ENCODE measurements at places on chromosomes 13 and 19.
A peak's percentile ranks its signal among the peaks of the same experiment; 100 is the strongest.

DNA sequence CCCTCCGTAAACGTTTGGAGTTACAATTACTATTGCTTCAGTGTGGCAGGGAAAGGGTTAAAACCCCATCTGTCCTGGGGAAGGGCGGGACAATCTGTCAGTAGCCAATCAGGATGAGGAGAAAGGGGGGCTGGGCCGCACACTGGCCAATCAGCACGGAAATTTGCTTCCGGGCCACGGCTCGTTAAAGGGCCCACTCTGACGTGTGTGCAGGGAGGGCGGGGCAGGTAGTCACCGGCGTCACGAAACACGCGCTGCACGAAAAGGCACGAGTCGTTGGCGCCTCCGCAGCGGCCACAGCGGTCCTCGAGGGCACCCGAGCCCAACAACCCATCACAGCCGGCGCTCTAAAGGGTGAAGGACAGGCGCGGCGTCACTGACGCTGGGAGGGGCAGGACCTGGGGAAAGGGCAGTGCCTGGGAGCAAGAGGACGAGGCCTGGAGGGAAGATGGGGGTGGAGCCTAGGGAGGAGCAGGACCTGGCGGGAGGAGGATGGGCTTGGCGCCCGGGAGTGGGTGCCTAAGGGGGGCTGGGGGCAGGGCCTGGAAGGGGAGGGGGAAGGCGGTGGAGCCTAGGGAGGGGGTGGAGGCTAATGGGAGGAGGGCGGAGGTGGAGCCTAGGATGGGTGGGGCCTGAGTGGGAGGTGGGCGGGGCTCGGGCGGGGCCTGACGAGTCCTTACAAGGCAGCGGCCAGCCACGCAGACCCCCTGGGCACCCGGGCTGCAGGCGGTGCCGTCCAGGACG, 4.9 kb downstream of the ADAMTSL5 start:
- peak; percentile 100 for DNase-seq

DNA sequence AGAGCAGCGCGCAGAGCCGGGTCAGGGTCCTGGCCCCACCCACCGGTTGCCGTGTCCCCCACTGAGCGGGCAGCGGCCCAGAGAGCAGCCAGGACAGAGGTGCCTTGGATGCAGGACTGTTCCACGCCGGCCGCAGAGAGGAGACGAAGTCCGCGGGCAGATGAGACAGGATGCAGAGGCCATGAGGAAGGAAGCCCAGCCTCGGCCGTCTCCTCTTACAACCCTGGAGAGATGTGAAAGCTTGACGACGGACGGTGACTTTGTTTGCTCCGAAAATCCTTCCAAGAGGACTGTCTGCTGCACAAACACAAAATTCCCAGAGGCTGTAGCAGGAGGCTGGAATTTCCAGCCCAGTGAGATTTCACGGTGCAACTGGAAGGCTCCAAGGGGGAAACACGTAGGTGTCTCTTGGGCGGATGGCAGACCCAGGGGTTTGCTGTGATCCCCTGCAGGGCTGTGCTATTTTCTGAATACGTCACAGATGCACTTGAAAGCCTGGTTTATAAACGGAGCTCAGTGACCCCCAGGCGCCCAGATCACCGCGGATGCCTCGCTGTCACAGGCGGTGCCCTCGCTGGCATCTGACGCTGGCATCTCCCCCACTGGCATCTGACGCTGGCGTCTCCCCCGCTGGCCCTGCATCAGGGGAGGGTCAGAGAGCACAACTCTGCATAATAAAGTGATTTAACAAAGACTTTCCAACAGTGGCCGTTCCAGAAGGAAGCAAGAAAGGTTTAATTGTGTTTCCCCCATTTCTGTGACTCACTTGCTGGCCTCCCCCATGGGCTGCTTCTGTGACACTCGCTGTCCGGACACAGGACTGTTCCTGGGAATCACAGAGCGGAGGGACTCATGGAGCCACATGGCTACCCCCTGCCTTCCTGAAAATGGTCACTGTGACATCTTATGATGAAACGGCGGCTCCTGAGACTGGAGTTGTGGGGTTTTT, 62.0 kb upstream of the C13orf46 start:
- DNase-seq: no peak

DNA sequence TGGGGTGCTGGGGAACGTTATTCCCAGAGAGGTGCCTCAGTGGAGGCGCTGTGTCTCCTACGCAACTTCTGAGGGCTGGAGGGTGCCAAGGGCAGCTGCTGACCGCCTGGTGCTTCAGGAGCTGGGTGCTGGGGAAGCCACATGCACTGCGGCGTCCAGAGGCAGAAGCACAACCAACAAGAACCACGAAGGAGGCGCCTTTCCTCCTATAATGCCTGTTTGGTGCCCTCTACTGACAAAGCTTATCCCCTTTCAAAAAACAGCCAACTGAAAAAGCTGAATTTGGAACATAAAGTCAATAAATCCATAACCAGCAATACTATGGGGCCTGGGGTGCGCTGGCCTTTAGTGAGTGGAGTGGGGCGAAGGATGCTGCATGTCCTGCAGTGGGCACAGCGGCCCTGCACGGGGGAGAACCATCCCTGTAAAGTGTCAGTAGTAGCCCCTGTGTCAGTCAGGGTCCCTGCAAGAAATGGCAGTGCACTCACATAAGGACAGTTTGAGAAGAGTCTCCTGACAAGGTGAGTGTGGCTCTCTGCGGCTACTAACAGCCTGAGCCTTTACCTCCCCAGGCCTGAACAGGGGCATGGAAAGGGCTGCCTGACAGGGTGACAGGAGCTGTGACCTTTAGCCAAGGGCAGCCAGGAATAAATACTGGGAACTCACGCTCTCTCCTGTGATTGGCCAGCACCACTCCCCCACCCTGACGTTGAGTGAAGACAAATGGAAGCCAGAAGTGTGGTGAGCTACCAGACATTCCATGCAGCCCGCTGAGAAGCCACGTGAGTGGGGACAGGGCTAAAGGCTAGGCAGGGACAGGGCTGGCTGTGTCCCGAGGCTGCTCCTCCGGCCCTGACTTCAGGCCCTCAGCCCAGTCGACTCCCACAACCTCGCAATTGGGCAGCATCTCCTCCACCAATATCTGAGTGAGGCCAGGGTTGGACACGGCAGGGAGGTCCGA, 4.5 kb upstream of the B3GNT8 start:
- DNase-seq: peak; percentile 56

DNA sequence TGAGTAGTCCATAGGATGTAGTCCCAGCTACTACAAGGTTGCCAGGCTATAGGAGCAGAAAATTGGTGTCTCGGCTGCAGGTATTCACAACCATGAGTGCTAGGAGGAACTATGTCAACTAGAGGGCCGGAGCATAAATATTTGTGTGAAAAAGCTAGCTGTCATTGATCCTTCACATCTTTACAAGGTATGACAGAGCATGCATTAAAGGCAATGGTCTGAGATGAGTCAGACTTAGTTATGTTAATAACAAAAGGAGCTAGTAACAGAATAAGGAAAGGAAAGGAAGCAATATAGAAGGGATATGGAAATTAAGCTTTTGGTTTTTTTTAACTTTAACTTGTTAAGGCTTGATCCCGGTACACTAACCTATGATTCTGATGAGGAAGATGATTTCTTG, 40.9 kb upstream of the PSG9 start:
- no peak for DNase-seq

DNA sequence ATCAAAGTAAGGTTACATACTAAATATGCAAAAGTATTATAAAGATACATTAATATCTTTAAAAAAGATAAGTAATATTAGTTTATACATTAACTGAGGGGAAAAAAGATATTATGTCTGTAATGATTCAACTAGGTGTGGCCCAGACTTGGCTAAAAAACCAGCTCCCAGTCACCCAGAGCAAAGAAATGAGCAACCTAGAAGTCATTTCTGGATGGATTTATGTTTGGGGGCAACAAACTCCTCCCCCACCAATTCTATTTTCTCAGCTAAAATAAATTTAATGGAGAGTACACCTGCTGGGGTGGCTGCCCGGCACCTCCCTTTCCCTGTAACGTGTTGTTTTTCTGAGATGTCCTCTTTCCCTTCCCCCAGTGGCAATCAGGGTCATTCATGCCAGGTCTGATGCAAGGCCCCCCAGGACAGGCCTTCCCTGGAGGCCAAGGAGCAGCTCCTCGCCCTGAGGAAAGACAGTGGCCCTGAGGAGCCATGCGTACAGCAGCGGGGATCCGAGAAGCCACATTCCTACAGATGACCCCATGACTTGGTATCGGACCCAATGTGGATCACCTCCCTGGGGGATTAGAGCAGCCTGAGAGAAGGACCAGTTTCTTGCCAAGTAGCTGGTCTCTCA, 78.6 kb upstream of the DOCK9 start:
- no peak for DNase-seq

DNA sequence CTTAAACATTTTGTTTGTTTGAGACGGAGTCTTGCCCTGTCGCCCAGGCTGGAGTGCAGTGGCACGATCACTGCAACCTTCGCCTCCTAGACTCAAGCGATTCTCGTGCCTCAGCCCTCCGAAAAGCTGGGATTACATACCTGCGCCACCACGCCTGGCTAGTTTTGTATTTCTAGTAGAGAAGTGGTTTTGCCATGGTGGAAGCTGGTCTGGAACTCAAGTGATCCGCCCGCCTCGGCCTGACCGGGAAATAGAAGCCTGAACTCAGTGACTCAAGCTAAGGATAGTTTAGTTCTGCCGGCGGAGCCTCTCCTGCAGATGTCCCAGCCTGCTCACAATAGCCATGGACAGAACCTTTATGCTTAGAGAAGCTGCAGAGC, 53.0 kb upstream of the ZNF254 start:
- DNase-seq: peak; percentile 65

DNA sequence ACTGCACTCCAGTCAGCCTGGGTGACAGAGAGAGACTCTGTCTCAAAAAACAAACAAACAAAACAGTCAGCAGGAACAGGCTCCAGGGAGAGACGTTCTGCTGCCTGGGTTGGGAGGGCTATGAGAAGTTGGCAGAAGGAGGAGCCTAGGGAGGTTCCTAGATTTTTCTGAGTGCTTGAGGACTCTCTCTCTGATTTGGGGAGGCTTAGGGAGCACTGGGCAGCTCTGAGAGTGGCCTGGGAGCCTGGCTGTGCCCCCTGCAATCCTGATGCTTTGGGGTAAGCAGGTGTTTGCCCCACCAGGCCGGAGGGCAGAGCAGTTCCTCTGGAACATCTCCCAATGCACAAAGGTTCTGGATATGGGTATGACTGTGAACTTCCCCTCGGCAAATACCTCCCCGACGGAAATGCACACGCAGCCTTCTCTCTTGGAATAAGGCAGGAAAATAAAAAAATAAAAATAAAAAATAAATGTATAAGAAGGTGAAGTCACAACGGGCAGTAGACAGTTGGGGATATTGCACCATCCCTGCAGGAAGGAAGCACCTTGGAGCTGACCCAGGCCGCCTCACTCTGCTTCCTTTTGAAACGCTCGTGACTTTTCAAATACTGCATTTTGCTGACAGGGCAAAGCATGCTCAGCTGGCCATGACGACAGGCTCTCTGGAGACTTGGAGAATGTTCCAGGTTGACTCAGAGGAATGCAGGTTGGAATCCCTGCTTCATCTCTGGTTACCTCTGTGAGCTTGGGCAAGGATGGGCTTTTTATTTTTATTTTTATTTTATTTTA, 26.5 kb upstream of the HOMER3 start:
- peak; percentile 54 for DNase-seq

DNA sequence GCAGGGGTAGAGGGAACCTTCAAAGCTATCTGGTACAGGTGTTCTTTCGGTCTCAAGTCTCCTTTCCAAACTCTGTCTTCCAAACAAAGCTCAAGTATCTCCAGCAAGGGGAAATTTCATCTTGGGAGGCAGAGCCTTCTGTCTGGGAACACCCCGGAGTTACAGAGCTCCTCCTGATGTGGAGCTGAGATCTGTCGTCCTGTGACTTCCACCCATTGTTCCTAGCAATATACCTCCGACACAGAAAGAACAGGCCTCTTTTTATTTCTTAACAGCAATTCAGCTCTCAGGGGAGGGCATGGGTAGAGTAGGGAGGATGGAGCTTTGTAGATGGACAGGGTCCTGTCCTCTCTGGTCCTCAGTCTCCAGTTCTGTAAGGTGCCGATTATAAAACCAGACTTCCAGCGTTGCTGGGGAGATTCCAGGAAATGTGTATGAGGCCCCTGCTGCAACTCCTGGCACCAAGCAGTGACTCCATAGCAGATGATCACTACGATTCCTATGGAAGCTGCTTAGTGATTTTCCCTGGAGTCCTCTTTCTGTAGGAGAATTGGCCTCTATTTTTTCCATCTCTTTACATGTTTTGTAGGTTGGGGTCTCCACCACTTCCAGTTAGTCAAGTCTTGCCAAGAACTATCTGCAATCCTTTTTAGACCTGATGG, 56.0 kb upstream of the ARGLU1 start:
- no peak for DNase-seq

GRCh38 chr19:18453269-18454024, 15.5 kb upstream of the ISYNA1 start:
- DNase-seq: no peak

DNA sequence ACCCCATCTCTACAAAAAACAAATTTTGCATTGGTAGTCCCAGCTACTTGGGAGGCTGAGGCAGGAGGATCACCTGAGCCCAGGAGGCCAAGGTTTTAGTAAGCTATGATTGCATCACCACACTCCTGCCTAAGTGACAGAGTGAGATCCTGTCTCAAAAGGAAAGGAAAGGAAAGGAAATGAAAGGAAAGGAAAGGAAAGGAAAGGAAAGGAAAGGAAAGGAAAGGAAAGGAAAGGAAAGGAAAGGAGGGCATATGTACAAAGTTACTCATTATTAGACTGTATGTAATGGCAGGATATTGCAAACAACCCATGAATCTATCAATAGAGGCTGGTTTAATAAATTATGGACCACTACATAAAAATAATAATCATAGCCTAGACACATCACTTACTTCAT, 40.8 kb upstream of the CACNA1A start:
- DNase-seq: no peak

GRCh38 chr19:44671400-44671799, at the start of gene CEACAM19:
CEACAM19 (plus strand) TSS chr19:44671482; CDS start chr19:44671932, 450 bp downstream.
- DNase-seq: no peak
